Vein endothelial cell (primary cell): ENCODE measurements at places on chromosomes 2 and 18. TPM values are rescaled to one million over a fixed set of nuclear protein-coding genes. Genes with fewer than 3 reads are reported as not detected.

The TMEM17 gene
- total RNA-seq = 2.2 and 2.3 TPM in 2 replicates

The IL1RL2 gene
- total RNA-seq = not detected in 2 replicates

The C2orf72 gene
- total RNA-seq = under 0.01 TPM in 1 of 2 replicates, not detected in the other

The ENOSF1 gene
- 21.9 and 29.4 TPM in 2 replicates for total RNA-seq

The RTKN gene
- total RNA-seq = 10.8 and 17.0 TPM in 2 replicates

The ABHD3 gene
- 3.3 and 5.0 TPM in 2 replicates for total RNA-seq

The SRBD1 gene
- 15.3 and 16.0 TPM in 2 replicates for total RNA-seq

The GREB1 gene
- total RNA-seq = 0.19 and 0.33 TPM in 2 replicates

The ARHGAP15 gene
- not detected in 2 replicates for total RNA-seq

The TRIM43 gene
- not detected in 2 replicates for total RNA-seq
